ENCODE measurements at places on chromosomes 4 and X.

GRCh38 chr4:59655996-59656395 lies 1544.1 kb upstream of the ADGRL3 start:
- no peak for DNase-seq

DNA sequence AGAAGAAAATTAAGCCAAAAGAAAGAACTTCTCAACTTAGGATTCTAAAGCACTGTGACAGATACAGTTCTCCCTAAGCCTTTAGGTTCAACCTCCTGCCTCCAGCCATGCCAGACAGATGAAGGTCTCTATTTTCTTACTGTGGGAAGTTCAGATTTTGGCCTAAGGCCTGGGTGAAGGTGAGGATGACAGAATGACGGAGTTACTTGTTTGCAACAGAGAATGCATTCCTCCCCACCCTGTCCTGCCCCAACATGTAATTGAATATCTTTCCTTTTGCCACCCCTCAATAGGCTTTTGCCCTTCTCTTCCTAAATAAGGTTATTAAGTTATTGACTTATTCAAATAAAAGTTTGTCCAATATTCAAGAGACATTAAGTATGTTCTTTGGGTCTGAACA lies 25.6 kb downstream of the SLC16A2 start:
- no peak for DNase-seq

DNA sequence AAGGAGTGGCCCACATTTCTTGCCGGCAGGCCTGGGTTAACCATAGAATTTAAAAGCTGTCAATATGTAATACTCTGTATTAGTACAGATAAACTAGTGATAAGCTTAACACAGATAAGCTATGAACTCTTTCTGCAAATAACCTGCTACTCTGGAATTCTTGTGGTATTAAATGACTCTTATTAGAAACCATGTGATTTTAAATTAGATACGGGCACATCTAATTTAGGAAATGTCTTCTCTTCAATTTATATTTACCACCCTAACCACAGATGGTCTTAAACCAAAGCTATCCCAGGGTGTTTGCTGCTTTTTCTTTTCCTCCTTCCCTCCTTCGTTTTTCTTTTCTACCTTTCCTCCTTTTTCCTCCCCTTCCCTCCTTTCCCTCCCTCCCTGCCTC lies 4.9 kb downstream of the GNRHR start:
- no peak for DNase-seq

GRCh38 chr4:89101256-89102161 lies 9.8 kb upstream of the TIGD2 start:
- no peak for DNase-seq

- peak; percentile 57 for DNase-seq
Observed at GRCh38 chr4:163681208-163681821, 186.8 kb downstream of the TMA16 start.

GRCh38 chr4:98659741-98660462 lies 1.5 kb upstream of the TSPAN5 start:
- DNase-seq, result no peak

DNA sequence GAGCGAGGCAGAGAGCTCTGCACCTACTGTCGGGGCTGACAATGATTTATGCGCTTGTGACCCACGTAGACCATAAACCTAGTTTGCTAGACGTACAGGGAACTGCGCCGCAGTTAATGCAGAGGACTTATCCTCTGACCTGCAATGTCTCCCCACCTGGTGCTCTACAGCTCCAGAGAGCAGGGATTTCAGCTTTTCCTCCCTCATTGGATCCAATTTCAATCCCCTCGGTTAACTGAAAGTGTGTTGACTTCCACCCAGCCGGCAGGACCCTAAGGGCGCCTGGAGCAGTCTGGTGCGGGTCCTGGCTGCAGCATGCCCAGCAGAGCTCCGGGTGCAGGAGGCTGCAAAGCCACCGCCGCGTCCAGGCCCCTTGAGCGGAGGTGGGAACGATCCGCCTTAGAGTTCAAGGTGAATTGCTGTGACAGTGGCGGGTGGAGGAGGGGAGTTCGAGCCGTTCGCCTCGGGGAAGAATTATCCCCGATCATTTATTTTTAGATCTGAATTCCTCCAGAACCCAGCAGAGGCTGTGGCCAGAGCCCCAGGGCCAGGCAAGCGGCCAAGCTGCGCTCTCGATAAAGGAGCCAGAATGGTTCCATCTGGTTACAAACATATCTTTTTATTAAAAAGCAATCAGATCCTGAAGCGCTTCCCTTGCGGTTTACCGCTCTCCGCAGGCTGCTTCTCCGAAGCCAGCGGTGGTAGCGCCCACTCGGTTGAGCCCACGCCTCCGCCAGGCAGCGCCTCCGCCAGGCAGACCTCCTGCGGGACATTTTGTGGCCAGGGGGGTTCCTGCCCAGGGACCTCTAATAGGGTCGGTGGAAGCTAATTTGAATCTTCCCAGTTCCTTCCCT lies 66.0 kb downstream of the FBXO8 start:
- DNase-seq, result peak; percentile 68

DNA sequence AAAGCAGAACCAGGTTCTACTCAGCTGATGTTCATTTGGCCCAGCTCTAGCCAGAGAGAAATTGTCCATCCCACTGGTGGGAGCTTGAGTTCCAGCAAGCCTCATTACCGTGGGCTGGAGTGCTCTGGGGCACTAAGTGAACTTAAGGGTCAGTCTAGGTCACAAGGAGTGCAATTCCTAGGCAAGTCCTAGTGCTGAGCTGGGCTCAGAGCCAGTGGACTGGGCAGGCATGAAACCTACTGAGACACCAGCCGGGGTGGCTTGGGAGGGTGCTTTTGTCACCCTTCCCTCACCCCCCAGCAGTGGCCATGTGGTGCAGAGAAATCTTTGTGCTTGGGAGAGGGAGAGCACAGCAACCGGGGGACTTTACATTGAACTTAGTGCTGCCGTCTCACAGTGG lies 39.4 kb downstream of the GSX2 start:
- no peak for DNase-seq

- peak; percentile 69 for DNase-seq
Observed at GRCh38 chrX:45524296-45524695, 323.6 kb upstream of the DIPK2B start.

GRCh38 chr4:123444290-123444731 lies 47.7 kb downstream of the SPRY1 start:
- DNase-seq, result peak; percentile 58

DNA sequence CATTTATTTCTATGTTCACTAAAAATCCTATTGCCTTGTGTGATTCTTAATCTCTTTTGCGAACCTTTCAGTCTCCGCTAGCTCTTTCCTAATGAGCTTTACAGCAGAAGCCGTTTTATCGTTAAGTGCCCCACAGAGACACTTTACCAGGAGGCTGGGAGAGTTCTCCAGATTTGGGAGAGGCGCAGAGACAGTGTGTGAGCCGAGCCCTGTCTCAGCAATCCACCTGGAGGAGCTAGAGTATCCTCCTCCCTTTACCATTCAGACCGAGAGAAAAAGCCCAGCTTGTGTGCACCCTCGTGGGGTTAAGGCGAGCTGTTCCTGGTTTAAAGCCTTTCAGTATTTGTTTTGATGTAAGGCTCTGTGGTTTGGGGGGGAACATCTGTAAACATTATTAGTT lies 54.9 kb upstream of the MTM1 start:
- no peak for DNase-seq

DNA sequence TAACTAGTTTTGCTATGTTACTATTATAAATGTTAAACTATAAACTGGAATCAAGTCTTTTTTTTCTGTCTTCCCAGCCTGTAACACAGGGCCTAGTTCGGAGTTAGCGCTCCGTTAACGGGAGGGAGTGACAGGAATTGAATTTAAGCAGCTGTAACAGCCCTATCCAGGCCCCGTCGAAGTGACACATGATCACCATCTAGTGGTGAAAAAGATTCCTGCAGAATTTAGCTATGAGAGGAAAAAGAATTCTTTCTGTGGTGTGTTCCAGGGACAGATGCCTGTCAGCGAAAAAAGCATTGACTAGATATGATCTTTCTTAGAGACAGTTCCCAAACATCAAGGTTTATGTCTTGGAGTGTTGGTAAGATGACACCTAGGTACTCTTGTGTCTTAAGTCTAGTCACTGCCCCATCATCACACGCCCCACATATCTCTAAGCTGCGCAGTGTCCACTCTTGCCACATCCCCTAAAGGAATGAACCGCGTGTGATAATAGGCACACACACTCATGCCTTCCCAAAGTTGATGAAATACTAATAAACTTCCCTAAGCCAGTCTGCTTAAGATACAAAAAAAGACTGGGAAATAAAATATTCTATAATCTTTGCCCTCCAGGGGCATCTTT lies 2.1 kb downstream of the GAB3 start:
- DNase-seq, result peak; percentile 20

DNA sequence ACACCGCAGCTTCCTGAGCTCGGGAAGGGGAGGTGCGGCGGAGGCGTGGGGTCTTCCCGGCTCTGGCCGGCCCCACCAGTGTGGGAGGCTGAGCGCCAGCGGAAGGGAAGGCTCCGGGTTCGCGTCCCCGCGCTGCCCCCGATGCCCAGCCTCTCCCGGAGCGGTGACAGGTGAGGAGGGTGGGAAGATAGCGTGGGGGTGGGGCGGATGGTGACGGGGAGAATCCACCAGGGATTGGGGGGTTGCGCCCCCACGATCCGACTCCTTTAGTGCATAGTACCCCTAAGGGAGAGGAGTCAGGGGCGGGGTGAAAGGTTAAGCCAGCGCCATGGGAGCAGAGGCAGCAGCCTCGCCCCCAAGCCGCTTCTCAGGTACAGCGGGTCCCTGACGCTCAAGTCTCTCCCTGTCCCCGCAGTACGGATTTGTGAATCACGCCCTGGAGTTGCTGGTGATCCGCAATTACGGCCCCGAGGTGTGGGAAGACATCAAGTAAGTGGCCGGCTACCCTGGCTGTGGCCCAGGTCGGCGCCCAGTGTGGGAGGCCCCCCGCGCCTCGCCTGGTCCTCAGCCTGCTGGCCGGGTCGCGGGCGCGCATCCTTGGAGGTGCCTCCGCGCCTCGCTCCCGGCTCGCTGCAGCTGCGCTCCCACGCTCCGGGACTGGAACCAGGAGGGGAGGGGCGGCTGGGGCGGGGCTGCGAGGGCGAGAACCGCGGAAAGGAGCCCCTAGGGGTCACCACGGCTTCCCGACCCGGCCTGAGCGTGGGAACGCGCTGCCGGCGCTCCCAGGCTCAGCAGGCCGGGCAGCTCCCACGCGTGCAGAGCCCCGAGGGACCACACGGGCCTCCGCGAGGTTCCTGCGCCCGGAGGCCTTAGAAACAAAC lies 791 bp downstream of the GUCY1B1 start:
- peak; percentile 23 for DNase-seq

- no peak for DNase-seq
Observed at GRCh38 chrX:138929926-138930582, 218.5 kb upstream of the FGF13 start.

DNA sequence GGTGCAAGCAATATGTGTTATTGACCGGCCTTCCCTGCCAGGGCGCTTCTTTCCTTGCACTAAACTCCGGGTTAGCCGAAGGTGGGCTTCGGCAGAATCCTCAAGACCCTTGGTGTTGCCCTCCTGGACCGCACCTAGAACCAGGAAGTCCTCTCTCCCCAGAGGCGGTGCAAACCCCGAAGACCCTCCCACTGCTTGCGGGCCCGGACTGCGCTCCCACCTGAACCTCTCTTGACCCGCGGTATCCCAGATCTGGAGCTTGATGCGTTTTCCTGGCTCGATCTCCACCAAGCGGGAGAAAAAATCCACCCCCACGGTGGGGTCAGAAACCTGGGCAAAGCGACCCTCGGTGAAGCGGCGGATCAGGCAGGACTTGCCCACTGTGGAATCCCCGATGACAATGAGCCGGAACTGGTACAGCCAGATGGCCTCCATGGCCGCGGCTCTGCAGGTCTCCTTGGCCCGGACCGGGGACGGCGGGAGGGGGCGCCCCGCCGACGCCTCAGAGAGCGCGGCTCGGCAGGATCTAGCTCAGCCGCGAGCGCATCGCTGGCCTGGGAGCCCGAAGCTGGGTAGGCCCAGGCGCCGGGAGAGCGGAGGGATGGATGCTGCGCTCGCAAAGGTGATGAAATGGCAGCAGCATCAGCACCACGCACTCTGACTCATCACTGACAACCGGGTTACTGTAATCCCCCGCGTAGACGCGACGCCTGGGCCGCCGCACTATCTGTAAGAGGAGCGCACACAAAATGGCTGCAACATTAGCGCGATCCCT lies at the start of gene RAB39B:
Gene RAB39B (minus strand): TSS at position 638 of the 775 bp plus-strand sequence. CDS start 203 bp downstream, at position 435.
- peak; percentile 60 for DNase-seq

DNA sequence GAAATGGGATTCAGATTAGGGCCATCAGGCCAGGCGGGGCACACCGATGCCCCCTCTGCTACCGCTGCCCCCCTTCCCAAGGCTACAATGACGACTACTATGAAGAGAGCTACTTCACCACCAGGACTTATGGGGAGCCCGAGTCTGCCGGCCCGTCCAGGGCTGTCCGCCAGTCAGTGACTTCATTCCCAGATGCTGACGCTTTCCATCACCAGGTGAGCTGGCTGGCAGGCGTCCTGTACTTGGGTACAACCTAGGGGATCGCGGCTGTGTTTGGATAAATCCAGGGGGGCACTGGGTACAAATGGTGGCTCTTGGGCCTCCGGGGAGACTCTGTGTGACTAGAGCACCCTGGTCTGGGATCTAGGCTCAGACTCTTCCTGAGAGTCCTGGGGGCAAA lies 1.1 kb downstream of the EMD start:
- no peak for DNase-seq

DNA sequence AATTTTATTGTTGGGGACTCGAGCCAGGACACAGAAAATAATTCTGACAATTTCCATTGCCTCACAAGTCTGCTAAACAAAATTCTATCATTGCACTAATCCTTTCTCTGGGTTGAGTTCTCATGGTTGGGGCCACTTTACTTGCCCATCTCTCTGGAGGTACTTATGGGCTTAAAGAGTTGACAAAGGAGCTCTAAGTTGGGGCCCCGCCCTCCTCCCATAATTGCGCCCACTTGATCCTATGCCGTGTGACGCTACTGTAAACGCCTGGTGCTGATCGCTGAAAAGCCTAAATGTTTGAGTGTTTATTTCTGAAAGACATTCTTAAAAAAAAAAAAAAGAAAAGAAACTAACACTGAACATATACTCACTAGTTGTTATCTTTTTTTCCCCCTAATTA lies 103.0 kb downstream of the TENM3 start:
- no peak for DNase-seq

- DNase-seq, result no peak
Observed at GRCh38 chr4:70426789-70427188, 29.0 kb downstream of the OPRPN start.

DNA sequence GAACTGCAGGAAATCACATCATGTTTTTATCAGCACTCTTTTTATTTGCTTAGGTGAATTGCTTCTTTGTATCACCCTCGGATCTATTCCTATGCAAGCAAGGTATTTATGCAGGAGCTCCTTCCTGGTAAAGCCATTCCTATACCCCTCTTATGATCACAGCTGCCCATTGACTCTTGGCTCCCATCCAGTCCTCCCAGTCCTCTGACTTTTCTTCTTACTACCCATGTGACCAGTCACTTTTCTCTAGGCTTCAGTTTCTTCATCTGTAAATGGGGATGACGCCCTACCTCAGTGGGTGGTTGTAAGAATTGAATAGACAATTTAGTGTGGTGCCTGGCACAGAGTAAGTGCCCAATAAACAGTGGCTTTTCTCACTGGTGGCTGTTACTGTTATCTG lies 144.9 kb downstream of the FHIP1A start:
- DNase-seq, result no peak

- peak; percentile 36 for DNase-seq
Observed at GRCh38 chr4:98612318-98613250, 45.8 kb downstream of the TSPAN5 start.

GRCh38 chr4:119299741-119300100 lies 22.2 kb downstream of the FABP2 start:
- no peak for DNase-seq
